ENCODE measurements at places on chromosomes 12 and 14.

DNA sequence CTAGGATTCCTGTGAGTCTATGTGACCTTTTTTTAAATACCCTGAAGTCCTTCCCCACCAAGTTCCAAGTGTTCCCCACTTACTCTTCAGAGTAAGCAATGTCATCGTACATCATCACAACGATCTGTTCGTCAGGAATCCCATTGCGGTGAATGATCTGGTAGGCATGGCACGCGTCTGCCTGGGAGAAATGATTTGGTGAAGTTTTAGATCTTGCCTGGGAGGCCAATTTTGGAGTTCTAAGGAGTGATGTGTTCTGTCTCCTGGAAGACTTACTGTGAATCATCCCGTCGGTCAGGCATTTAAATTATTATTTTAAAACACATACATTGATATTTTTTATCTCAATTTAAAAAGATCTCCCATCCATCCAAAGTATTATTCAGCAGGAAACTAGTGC, 29.8 kb downstream of the LGMN start:
- DNase-seq: peak; percentile 12

DNA sequence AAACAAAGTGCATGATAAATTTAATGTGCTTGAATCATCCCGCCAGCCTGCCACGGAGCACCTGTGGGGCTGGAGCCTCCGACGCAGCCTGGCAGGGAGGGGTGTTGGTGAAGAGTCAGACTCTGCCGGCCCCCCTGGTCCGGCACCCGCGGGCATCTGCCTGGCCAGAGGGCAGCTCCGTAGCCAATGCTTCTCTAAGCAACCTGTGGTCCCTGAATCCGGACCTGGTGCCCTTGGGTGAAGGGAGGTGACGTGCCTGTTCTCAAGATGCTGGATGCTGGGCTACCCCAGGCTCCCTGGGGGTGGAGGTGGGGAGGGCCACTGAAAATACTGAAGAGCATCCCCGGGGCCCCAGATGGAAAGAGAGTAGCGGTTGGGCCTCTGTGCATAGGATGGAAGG, 158.6 kb upstream of the C14orf180 start:
- DNase-seq: no peak

DNA sequence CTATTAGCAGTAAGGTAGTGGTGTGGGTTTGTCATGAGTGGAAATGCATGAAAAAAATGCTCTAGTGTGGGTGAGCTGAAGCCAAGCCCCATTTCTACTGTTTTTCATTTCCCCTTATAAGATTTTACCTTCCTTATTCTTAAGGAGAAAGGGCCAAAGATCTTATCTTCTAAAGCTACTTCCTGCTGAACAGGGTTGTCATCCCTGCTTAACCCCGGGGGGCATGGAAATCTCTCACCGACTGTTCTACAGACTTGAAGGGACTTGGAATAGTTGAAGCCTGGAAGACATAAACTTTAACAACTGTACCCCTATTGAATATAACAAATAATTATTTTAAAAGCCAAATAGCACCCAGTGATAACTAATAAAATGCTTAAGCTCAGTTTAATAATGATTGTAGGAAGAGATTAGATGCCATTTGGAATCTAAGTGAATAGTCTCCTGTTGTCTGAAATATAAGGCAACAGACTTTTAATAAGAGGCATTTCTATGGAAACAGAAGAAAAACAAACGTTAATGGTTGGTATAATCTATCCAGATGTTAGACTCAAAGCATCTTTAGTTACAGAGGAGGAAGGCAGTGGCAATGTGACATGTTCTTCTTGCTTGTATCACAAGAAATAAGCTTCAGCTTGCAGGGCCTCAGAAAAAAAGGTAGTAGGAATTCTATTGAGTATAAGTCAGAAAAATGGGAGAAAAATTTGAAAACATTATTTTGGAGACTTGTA, 1.8 kb upstream of the GMFB start:
- peak; percentile 54 for DNase-seq

GRCh38 chr12:105330931-105331804, 677 bp downstream of the C12orf75 start:
- DNase-seq: peak; percentile 50

GRCh38 chr14:68630081-68630571, 162.7 kb downstream of the ZFP36L1 start:
- DNase-seq: no peak

GRCh38 chr14:42316693-42317092, 710.0 kb downstream of the LRFN5 start:
- DNase-seq: no peak

GRCh38 chr14:95460647-95461478, 55.6 kb downstream of the SYNE3 start:
- DNase-seq: peak; percentile 84

GRCh38 chr14:92688434-92689375, 59.7 kb downstream of the LGMN start:
- no peak for DNase-seq

- DNase-seq: no peak
These were observed 70.9 kb downstream of the TBK1 start for GRCh38 chr12:64522807-64523206.

- DNase-seq: peak; percentile 11
These were observed 59.1 kb downstream of the TBC1D30 start for GRCh38 chr12:64883264-64884163.

DNA sequence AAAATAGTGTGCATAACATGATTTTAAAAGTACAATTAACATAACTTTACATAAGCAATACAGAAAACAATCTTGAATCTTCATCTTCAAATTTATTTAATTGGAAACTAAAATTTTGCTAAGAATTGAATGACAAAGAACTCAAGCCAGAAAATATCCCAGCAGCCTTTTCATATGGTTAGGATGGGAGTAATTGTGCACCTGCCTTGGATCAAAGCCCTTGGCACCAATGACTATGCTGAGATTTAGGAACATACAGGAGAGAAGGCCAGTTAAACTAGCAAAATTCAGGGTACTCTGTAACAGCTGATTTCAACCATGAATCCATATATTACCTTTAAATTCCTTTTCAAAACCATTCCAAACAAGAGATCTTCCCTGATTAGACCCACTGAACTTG, 5.8 kb downstream of the KERA start:
- no peak for DNase-seq

DNA sequence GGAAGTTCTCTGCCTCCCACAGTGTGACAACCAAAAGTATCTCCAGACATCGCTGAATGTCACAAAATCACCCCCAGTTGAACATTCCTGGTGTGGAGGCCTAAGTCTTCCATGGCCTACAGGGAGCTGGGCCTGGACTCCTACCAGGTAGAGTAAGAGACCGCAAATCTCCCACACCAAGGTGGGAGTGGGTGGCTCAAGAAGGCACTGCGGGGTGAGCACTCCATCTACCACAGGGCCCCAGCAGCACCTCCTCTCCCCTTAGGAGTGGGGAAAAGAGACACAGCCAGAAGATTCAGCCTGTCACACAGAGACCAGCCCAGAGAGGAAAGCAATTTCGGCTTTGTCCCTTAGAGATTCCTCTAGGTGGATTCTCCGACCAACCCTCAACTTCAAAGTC, 25.5 kb downstream of the LRTM2 start:
- DNase-seq: no peak

DNA sequence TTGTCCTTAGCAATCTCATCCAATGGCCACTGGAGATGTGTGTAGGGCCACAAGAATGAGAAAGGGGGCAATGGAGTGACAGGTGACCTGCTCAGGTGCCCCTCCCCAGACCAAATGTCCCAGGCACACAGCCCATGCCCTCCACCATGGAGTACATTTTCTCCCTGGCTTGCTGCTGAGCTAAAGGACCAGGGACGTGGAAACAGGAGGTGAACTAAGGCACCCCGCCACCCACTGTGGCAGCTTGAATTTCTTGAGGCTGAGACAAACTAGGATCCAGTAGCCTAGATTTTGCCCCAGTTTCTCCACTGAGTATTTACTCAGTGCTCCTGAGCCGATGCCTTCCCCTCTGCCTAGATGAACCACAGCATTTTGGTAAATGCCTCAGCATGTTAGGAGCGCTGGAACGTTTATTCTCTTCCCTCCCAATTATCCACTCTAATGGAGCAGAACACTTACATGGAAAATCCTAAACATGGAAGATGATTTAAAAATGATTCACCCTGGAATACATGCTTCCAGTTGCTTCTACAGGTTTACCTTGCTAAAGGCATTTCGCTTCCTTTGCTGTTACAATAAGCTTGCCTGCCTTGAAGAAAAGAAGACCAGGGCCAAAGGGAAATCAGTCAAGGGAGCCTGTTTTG, 198.0 kb downstream of the ZFP36L1 start:
- no peak for DNase-seq

GRCh38 chr12:82857911-82858533, 171.3 kb downstream of the TMTC2 start:
- no peak for DNase-seq

- no peak for DNase-seq
These were observed 36.8 kb downstream of the NIN start for GRCh38 chr14:50794068-50794645.

DNA sequence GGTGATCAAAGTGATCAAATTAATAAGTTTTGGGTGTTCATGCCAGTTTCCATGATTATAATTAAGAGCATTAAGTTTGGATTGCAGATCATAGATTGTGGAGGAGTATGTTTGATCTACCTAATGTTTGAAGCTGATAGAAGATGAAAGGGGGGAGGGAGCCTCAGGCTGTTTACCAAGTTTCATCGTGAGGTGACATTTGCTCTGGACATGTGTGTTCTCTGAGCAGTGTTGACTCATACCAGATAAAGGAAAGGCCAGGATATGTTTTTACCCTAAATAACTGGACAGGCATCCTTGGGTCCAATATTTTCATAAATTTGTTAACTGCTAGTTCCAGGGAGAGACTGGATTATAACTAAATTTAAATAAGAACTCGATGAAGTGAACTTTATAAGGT, 3.5 kb upstream of the SEL1L start:
- DNase-seq: no peak

DNA sequence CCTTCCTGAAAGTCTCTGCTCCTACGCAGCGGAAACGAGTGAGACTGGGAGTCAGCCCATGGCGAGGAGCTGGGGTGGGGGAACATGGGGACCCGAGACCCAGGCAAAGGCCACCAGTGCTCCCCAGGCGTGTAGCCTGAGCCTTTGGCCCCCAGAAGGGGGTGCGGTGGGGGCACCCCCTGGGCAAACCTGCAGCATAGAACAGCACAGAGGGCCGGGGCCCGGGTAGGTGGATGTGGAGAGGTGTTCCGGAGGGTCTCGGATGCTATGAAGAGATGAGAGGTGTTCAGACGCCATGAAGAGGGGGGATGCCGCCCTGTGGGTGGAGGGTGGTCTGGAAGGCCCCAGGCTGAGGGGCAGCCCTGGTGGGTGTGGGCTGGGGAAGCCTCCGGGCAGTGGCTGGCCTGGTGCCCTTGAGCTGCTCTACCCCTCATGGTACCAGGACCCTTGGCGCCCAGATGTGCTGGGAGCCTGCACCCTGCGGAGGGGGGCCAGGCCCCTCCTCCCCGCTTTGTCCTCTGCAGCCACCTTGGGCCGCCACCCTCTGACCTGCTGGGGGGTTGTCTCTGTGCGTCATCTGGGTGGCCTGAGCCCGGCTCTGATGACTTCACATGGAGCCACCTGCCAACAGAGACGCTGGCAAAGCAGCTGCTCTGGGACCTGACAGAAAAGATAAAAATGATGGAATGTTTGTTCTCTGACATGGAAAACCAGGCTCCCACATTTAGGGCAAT, 83.4 kb downstream of the KIF26A start:
- no peak for DNase-seq

DNA sequence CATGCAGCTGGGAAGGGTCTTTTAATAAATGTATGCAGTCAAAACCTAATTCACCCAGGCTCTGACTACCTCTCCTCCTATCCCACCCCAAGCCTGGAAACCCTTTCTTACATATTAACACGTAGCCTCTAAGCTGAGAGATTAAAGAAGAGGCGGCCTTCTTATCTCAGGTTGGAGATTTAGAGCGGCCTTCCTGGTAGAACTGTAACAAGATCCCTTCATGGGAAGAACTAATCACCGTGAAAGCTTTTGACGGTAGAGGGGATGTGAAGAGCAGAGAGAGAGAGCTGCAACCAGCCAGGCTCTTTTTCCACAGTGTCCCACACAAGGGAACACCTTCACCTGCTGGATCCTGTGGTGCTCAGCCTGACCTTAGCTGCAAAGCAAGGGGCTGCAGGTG, 367.4 kb downstream of the MED13L start:
- no peak for DNase-seq

DNA sequence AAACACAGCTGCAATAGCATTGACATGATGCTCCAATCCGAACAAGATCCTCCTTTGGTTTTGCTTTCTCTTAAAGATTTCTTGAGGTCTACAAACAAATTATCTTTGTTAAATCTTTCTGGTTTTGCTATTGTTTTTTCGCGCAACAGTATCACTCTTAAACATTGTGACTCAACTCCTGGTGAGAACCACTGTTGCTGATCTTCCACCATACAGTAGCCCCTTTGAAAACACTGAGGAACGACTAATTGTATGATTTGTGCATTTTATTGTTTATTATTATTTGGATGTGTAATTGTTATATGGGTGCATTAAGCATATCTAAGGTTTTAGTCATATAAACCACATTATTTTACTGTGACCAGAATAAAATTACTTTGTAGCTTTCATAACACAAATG, 282.8 kb downstream of the EGLN3 start:
- peak; percentile 89 for DNase-seq

DNA sequence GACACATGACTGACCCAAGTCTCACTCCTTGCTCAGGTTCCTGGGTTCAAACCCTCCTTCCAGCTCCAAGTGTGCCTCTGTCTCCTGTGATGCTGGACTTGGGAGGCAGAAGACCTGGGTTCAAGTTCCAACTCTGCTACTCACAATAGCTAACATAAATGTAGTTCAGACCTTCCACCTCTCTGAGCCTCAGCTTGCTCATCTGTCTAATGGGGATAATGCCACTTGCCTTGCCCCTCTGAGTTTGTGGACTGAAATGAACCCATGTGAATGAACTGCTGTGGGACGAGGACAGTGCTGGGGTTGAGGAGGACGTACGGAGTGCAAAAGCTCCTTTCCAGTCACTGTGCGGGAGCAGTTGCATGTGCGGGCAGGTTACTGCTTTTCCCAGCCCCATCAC, 40.9 kb downstream of the ACADS start:
- no peak for DNase-seq

- DNase-seq: no peak
These were observed 369.8 kb downstream of the AACS start for GRCh38 chr12:125434936-125435443.

GRCh38 chr12:105347499-105347898, 17.0 kb downstream of the C12orf75 start:
- DNase-seq: no peak
